NCI-H1694 treated with DMSO at 0.1 percent for 48 hours (cell line): ENCODE measurements at places on chromosomes 13 and 19.

DNA sequence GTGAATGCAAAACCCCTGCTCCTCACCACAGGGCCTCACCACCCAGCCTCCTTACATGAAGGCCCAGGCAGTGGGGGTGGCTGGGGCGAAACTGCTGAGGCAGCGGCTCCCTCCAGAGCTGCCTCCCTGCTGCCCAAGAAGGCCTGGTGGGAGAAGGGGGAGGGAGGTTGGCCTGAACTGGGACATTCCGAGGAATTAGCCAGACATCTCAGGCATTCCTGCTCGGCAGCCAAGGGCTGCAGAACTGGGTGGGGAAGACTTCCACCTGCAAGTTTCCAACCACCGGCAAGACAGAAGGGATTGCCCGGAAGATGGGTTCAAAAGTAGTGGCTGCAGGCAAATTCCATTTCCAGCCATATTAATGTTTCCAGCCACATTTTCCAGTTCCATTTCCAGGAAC, 2.3 kb upstream of the PSPN start:
- no peak for DNase-seq

GRCh38 chr19:732148-733069, 18.5 kb upstream of the MISP start:
- DNase-seq: no peak

GRCh38 chr13:98293103-98293502, 116.0 kb upstream of the RNF113B start:
- DNase-seq: no peak

DNA sequence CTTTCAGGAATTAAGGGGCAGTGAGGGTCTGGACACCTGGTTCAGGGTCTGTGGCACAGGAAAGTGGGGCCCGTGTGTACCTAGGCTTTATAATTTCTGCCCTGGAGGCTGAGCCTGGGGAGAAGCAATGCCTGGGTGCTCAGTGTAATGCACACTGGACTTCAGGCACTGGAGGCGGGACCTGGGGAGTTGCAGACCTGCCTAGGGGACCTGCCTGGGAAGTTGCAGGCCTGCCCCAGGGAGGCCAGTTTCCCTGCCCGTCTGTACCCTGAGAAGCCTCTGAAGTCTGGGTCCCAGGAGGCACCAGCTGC, 2.5 kb upstream of the TMEM59L start:
- no peak for DNase-seq

DNA sequence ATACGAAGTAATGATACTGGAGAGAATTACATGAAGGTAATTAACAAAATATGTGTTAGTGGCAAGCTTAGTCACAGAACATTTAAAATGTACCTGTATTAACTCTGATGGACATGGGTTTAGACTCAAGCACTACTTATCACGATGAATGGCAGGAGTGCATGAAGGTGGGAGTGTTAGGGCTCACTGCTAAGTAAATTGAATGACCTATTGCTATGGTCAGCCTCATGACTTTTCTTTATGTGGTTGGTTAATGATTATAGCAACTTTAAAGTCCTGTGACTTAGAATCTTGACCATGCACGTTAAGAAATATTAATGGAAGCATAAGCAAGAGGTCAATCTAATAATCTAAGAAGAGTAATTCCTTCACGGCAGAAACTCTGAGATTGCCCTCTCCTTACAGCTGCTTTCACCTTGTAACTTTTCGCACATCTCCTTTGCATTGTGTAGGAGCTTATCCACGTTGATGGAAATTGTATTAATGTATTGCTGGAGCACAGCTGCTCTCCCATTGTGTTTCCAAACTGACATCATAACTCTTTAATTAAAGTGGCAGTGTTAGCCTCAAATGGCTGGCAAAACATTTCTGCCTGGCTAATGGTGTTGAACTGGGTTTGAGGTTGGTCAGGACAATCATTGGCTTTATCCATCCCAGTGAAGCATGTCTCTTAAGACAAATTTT, 114.5 kb downstream of the RXFP2 start:
- no peak for DNase-seq

DNA sequence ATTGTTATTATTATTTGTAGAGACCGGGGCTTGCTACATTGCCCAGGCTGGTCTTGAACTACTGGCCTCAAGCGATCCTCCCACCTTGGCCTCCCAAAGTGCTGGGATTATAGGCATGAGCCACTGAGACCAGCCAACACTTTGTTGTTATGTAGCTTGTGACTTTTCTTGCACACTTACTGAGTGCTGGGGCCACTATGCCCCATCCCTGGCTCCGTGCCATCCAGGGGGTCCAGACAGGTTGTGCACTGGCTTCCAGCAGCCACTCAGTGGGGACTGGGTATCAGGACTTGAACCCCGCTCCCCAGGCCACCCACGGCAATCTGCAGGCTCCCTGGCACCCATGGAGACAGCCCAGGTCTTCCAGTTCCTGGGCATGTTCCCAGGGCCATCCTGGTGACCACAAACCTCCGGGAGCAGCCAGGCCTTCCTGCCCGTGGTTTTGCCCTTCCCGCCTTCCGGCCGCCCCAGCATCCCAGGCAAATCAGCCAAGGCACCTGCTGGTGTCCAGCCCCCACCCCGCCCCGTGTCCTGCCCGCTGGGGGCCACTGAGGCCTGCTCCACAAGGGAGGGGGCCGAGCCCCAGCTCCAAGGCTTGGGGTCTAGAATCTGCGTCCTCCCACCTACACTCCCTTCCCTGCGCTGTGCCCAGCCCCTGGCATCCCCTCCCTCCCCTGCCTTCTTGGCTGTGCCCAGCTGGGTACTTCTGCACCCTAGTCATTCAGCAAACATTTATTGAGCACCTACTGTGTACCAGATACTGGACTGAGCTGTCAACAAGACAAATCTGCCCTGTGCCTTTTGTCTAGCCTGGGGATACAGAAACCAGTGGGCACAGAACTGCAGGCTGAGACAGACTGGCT, 23.7 kb upstream of the SEMA6B start:
- no peak for DNase-seq

DNA sequence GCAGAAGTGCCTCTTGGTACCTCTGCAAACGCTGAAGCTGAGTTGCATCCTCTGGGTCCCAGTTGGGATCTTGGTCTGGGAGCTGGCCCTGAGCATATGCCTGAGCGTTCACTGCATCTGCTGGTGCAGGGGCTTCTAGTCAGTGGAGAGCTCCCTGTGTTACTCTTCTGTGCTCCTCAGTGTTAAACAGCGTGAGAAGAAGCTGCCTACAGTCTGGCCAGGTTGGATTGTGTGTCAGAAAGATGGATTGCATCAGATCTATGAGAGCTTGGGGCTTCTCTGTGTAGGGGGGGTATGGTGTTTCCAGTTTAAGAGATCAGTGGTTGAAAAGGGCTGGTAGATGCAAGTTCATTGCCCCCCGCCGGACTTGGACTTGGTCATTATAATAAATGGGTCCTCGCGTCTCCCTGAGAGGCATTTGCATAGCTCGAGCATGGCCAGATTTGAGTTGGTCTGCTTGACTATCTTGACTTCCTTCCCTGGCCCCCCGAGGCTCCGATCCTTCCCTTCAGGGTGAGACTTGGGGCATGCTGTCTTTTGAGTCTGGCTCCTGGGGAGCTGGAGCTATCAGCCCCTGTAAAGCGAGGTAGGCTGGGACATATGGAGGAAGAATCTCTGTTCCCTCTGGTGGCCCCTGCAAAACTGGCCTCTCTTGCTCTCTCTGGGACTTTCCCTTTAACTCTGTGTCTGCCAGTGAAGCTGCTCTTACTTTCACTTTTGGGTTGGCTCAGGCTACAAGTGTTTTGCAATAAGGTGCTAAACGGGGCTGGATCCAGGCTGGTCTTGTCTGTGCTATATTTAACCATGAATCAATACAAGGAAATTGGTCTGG, 52.9 kb downstream of the OR10H4 start:
- DNase-seq: no peak

DNA sequence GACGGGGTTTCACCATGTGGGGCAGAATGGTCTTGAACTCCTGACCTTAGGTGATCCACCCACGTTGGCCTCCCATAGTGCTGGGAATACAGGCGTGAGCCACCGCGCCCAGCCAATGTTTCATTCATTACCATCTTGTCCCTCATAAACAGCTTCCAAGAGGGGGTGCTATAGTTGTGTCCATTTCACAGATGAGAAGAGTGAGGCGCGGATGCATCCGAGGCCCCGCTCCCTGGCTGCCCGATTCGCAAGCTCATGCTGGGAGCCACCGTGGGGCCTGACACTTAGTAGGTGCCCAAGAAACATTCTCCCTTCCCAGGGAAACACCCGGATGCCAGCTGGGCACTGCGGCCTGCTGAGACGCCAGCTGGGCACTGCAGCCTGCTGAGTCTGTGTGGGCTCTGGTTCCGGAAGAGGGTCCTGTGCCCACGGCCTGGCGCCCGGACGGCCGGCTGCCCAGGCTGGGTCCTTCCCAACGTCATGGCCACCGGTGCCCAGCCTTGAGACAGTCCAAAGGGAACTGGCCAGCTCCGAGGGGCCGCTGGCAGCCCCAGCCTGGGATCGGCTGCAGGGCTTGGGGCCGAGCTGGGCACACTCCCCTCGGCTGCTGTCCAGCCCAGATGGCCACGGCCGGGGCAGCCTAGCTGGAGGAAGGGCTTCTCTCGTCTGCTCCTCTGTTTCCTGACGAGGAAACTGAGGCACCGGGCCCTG, 54.7 kb downstream of the NFIC start:
- DNase-seq: no peak

DNA sequence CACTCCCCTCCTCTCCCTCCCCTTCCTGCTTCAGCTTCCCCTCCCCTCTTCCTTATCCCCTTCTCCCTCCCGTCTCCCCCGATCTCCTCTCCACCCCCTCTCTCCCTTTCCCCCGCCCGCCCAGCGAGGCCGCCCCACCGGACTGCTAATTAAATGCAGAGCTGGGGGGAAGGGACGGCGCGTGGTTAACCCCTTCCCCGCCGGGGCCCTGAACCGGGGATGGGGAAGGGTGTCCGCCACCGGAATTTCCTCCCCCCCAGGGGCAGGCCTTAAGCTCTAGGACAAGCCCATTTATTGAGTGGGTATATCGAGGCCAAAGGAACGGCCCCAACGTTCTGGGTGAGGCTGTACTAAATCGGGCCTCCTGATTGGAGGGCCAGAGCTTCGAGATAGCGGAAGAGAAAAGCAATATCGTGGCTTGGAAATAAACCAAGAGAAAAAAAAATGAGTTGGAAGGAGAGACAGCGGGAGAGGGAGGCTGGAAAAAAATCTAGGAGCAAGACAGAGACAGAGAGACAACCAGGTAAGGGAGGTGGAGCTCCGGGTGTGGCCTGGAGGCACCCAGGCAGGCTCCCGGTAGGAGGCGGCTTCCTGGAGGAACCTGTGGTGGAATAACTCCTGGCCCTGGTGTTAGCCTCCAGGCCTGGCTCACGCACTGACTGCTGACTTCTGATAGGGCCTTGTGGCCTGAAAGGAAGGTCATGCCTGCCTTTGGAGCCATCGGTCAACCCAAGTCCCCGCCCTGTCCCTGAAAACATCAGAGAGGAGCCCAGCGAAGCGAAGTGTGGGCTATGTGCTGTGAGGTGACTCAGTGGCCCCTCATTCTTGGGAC, 11.6 kb upstream of the JUND start:
- no peak for DNase-seq

- DNase-seq: no peak
Measured at GRCh38 chr19:42021185-42021584, 27.2 kb upstream of the ATP1A3 start.

DNA sequence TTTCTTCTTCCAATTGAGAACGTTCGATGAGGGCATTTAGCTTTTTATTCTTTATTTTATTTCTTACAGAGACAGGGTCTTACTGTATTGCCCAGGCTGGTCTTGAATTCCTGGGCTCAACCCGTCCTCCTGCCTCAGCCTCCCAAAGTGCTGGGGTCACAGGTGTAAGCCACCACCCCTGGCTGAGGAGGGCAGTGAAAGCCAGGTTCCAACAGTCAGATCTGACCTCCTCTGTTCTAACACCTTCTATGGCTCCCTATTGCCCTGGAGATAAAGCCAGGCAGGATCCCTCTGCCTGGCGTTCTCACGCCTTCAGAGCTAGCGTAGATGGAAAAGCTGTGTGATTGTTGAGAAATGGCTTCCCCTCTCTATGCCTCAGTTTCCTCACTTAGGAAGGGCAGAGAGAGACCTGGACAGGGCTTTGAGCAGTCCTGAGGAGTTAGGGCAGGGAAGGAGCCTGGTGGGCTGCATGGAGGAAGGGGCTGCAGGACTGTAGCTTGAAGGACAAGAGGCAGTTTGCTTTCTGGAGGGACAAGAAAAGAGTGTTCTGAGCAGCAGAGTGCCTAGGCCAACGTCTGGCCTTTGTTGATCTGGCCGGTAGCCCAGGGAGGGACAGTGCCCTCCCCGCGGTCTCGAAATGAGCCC, 5.5 kb downstream of the ARHGAP45 start:
- DNase-seq: no peak

- DNase-seq: no peak
Measured at GRCh38 chr13:78655906-78656305, 3.0 kb downstream of the OBI1 start.

DNA sequence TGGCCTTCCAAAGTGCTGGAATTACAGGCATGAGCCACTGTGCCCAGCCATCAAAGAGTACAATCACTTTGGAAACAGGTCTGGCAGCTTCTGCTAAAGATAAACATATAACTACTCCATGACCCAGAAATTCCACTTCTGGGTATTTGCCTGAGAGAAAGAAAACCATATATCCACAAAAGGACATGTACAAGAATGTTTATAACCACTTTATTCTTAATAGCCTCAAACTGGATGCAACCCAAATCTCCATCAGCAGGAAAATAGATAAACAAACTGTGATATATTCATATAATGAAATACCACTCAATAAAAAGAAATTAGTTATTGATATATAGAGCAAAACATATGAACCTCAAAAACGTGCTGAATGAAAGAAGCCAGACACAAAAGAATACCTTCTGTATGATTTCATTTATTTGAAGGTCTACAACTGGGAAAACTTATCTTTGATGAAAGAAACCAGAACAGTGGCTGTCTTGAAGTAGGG, 40.5 kb downstream of the TEX26 start:
- no peak for DNase-seq

DNA sequence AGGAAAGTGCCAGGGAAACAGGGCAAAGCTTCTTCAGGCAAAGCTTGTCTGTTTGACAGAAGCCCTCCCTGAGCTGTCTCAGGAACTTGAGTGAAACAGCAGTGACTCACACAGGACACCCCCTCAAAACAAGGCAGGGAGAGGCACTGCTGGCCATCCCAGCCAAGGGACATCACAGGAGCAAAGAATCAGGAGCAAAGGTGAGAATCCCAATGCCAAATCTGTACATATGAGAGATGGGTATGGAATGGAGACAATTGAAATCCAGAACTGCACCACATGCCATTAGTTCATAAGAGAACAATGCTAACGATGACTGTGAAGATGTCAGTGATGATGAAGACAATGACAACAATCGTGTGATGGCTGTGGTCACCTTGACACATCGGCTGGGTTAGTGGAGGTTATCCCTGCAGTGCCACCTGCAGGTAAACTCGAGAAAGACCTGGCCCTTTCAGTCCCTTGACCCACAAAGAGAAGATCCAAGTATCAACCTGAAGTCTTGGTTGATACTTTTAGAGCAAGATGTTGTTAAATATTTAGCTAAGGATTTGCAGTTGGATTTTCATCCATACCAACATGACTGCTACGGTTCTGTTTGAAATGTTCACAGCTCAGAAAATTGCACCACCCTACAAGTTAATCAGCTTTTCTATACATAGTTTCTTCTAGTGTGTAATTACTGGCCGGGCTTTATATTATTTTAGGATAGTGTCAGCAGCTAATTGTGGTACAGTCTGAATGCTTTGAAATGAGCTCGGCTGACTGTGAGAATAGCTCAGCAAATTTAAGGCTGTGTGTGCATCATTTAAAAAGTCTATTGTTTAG, 42.0 kb upstream of the IPO5 start:
- DNase-seq: no peak

GRCh38 chr13:21671620-21672286, 880 bp downstream of the FGF9 start:
- no peak for DNase-seq
